ENCODE measurements at places on chromosomes 1 and 21.

DNA sequence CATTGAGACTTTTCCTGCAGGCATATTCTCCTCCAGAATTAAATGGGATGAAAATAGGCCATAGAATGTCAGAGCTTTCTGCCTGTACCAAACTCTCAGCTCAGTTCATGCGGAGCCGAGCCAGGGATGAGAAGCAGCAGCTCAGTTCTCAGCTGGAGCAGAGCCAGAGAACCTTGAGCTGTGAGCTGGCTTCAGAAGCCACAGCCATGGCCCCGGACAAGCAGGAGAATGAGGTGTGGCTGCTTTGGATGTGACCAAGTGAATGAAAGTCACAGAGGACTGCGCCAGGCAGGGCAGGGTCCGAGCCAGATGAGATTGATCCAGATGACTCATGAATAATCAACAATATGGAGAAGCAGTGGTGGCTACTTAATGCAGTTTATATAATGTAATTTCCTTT is 633.8 kb downstream of the NCAM2 start:
- no peak for DNase-seq

DNA sequence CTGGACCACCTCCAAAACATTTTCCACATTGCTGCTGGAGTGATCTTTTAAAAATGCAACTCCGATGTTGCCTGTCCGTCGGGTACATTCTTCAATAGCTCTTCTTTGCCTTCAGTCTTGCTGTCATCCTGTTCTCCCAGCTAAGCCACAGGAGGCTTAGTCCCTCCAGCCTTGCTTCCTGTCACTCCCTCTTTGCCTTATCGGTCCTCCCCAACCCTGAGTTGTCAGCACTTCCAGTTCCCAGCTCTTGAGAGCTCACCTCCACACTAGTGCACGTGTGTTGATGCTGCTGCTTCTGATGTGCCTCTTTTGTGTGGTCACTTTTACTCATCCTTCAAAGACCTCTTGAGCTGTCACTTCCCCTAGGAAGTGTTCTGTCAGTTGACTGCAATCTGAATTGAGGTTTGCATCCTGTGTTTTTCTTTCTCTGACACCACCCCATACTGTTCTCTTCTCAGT is 15.3 kb downstream of the UCK2 start:
- no peak for DNase-seq

DNA sequence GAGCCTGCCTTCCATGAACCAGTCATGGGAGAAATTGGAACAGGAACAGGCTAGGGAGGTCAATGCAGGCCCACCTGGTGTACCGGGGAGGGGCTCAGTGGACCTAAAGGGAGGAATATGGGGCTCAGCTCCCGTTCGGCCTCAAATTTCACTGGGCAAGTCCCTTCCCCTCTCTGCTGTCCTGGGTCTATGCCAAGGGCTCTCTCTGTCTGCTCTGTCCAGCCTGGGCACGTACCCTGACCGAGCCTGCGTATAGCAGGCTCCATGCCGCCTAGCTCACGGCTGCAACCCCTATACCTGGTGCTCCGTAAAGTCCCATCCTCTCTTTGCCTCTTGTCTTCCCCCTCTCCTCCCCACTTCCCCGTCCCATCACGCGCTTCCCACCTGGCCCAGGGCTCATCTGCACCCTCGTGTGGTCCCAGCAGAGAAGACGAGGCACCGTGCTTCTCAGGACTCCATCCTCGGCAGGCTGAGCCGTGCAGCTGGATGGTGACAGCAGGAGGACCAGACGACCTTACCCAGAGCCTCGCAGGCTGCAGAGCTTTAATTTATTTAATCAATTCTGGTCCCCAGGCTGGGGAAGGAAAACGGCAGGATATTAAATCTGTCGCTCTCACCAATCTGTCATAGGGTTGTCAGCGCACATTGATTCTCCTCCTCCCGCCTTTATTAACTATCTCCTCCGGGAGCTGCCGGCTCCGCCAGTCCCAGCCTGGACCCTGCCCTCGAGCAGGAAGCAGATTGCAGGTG is 25.0 kb upstream of the DISP3 start:
- no peak for DNase-seq

DNA sequence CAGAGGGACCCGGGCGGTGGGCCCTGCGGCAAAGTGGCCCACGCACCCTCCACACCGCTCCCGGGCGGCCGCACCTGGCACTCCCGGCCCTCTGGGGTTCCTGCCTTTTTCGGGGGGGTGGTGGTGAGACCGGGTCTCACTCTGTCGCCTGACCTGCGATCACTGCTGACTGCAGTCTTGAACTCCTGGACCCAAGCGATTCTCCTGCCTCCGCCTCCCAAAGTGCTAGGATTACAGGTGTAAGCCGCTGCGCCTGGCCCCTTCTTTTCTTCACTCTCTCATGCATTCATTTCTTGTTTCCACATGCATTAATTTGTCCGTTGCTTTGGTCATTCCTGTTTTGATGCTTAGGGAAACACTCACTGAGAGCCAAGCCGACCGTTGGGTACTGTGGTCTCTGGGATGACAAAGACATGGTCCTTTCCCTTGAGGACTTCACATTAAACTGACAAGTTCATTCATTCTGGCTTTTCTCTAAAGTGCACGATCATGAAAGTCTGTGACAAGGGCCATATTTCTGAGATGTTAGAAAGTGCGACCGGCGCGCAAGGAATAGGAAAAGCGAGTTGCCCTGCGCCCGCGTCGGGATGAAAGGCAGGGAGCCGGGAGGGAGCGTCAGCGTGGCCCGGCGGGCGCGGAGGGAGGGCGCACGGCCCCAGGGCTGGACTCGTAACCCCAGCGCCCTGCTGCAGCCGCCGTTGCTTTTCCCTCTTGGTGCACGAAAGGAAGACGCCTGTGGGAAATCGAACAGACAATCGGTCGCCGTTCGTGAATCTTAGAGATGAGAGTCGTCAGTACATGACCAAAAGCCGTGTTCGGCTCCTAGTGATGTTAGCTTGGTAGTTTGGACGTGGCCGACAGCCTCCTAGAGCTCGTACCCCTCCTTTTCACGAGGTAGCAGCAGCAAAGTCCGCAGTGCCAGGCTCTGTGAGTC is 1.0 kb upstream of the MCOLN2 start:
- DNase-seq: no peak

- no peak for DNase-seq
Measured at GRCh38 chr1:18597160-18598042, 33.2 kb upstream of the PAX7 start.

DNA sequence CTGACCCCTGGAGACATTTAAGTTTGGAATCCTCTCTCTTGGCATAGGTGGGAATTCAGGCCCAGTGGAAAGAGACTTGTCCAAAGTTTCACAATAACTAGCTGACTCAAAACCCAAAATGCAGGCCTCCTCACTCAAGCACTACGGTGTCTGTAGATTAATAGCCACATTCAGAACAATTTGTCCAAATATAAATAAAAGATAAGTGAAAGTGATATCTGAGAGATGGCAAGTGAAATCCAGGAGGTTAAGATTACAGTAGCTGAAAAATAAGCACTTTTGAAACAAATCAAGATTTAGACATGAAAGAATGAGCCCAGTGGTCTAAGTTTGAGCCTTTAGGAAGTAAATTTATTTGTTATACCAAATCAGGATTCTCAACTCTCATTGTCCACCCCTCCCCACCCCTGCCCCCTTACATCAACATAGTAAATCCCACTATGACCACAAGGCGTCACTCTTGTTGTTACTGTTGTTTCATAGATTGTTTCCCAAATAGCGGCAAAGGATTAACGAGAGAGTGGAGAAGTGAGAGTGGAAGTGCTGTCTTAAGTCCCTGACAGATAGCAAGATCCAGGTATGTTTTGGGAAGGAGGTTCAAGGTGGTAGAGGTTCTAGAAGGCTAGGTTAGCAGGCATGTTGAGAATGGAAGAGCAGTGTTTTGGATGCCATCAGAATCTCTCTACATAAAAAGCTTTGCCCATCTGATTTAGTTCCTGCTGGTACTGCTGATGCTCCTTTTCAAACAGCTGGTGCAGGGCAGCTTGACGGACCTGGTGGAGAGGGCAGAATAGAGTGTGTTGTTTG is 7.1 kb upstream of the TPM3 start:
- DNase-seq: peak; percentile 39

DNA sequence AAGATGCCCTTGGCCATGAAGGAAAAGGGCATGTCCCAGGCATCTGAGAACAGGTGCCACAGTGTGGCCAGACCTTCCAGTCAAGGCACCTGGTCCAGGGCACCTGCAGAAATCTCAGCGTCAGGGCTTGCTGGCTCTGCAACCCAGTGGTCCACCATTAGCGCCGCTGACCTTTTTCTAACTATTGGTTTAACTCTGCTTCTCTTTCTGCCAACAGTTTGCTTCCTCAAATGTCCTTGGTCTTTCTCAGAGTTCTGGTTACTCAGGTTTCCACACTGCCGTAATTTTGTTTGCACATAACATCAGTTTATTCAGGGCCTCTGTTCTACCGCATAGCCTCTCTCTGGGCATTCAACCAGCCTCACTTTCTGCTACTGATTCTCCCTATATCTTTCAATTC is 16.5 kb upstream of the FYB2 start:
- no peak for DNase-seq

DNA sequence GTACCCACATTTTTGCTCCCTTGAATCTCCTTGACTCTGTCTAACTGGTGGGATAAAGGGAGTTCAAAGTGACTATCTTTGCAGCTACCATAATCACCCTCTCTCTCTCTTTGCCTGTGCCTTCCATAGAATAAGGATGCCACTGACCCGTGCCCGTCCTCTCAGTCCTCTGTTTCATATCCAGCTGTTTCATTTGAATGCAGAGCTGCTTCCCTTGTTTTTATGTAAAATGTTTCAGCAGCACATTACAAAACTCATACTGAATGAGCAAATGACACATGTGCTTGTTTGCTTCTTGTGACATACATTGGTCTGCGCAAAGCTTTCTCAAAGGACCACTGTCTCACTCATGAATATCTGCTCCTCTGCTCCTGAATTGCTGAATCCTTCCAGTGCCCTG is 38.4 kb downstream of the CDC42 start:
- DNase-seq: no peak

GRCh38 chr1:2506901-2507565 is 19.4 kb downstream of the PANK4 start:
- no peak for DNase-seq

DNA sequence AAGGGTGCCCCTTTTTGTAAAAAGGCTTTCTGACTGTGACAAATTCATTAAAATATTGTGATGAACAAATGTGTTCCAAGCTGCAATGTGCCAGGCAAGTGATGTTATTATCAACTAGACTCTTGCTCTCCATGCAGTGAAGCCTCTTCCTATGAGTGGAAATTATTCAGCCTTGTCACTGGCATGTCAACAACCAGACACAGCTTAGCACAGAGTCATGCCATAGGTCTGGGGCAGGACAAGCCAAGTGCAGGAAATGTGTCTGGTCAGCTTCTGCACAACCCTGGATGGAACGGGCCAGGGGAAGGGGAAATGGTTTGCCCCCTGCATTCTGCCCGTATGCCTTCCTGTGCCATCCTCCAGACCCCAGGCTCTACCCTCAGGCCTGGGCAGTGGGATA is 27.4 kb upstream of the GJA5 start:
- no peak for DNase-seq

DNA sequence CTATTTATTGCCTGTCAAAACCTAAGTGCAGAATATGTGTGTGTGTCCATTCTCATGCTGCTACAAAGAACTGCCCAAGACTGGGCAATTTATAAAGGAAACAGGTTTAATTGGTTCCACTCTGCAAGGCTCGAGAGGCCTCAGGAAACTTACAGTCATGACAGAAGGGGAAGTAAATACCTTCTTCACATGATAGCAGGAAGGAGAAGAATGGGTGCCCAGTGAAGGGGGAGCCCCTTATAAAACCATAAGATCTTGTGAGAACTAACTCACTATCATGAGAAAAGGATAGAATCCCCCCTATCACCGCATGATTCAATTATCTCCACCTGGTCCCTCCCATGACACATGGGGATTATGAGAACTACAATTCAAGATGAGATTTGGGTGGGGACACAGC is 300.7 kb upstream of the SNX7 start:
- DNase-seq: no peak

DNA sequence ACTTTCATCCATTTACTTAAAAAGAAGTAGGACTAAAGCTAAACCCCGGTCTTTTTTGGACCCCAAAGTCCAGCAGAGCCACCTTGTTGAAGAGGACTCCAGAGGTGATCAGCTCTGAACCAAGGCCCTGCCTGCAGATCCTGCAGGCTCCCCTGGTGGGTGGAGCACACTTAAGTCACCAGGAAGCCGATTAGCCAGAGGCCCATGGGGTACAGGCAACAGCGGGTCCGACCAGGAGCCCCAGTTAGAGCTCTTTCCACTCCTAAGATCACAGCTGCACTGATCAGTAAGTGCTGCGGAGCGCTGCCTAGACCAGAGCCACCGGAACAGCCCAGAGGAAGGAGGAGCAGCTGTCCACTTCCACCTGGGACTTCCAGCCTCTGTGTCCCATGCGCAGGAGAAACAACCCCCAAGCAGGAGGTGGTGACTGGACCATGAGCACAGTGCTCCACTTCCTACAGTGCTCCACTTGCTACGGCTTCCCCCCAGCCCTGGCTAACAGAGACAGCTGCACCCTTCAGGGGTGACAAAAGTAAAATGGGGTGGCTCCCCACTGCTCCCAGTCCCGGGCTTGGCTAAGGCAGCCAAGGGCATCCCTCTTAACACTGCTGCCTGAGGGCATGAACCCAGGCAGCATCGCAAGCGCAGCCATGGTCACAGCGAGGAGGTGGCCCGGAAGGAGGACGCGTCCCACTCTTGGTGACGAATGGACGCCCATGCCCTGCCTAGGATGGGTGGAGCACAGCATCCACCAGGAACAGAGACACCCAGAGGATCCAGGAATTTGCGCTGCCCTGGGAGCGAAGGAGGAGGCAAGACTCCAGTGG is 58.0 kb downstream of the NPHP4 start:
- no peak for DNase-seq

DNA sequence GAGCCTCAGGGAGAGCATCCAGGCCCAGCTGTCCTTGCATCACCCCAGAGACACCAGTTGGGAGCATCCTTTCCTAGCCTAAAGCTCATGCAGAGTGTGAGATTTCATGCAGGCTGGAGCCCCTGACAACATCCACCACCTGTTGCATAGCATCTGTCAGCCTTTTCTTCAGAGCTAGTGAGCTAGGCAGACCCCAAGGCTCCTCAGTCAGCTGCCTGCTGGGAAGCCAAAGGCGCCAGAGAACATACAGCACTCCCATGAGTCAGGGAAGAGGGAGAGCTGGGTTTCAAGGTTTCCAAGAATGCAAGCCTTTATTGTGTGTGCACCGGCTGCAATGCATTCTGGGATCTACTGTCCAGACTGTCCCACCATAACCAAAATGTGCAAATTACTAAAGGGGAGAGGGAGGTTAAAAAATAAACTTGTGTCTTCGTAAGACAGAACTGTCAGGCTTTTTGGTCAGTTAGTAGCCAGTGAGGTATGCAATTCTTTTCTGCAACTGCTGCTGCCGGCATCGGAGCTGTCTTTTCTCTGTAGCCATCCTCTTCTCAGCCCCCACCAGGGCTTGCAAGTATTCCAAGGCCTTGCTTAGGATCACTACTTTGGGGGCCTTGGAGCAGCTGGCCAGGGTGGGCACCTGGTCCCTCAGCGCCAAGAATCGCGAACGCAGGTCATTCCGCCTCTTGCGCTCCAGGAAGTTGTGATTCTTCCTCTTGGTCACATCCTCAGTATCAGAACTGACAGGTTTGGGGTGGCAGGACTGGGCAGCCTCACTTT is 4.6 kb downstream of the MYCL start:
- DNase-seq: no peak

All from NCI-H2081 treated with DMSO at 0.1 percent for 48 hours (cell line).